ENCODE measurements at places on chromosomes 7 and 10.

DNA sequence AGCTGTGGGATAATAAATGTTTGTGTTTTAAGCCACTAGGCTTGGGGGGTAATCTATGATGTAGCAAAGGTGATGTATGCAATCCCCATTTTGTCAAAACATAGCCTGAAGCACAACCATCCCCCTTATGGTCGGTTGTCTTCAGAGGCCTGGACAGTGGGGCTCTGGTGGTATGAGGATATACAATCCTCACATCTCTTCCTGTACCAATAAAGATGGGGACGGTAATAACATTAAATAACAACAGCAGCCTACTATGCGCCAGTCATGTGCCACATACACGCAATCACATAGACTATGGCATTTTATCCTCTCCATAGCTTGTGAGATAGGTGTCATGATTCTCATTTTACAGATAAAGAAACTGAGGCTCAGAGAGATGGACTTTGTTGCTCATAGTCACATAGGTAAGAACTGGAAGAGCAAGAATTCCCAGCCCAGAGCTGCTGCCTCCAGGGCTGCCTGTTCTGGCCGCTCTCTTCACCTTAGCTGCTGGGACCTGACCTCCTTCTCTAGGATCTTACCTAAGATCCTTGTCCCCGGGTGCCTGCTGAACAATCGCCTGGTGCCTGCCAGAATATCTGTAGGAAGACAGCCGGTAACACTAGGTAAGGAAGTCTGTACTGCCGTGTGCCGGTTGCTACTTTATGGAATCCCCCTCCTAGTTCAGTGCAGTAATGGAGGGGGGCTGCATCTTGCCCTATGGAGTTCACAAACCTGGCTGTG, 108.6 kb downstream of the ARHGAP22 start:
- DNase-seq, result no peak

DNA sequence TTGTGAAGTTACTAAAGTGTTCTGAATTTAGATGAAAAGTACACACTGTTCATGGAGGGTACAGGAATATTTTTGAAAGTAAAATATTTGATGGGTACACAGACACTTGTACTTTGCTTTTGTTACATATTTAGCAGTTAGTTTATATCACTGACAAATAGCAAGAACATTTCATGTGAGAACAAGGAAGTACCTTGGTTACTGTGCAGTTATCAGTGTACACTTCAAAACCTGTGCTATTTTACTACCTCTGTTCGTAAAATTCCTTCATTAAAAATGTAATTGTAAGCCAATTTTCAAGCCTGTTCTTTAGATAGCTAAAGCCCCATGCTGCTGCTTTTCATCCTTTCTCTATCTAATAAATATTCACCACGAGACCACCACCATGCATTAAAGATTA, 39.8 kb upstream of the WASL start:
- DNase-seq, result no peak

DNA sequence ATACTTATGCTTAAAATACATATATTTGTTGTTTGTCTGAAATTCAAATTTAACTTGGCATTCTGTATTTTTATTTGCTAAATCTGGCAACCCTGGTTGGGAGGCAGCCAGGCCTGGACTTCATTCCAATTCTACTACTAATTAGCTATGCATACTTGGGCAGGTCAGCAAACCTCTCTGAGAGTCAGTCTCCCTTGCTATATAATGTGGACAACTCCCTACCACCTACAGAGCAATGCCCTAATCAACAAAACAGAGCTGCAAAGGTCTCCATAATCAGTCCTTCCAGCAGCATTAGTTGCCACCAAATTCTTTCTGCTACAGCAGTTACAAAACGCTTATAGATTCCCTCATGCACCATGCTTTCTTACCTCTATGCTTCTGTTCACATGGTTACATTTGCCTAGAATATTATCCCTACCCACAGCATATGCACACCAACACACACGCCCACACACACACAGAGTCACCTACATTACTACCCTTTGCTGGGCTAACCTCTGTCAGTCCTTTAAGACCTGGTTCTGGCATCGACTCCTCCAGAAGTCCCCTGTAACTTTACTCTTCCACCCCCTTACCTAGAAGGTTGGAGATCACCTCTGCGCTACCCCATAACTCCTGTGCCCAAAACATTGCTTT, 188.7 kb downstream of the FGFR2 start:
- DNase-seq, result no peak

GRCh38 chr10:114729103-114729659, 71.1 kb upstream of the ABLIM1 start:
- no peak for DNase-seq

- DNase-seq, result no peak
Observed at GRCh38 chr10:102230861-102231356, 4.8 kb downstream of the ELOVL3 start.

DNA sequence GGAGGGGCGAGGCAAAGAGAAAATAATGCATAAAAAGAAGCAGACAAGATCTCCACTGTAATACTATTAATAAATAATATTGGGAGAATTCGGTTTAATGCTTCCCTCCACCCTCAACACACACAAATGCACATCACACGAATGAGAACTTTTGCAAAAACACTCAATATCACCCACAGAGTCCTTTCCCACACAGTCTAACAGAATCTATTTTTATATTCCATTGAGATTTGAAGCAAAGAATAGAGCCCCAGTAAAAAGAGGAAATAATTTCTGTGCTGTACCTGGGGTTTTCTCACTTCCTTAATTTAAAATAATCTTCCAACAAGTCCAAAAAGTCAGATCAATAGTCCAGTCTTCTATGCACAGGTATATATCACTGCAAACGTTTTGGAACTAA, 17.0 kb downstream of the PIK3AP1 start:
- no peak for DNase-seq

DNA sequence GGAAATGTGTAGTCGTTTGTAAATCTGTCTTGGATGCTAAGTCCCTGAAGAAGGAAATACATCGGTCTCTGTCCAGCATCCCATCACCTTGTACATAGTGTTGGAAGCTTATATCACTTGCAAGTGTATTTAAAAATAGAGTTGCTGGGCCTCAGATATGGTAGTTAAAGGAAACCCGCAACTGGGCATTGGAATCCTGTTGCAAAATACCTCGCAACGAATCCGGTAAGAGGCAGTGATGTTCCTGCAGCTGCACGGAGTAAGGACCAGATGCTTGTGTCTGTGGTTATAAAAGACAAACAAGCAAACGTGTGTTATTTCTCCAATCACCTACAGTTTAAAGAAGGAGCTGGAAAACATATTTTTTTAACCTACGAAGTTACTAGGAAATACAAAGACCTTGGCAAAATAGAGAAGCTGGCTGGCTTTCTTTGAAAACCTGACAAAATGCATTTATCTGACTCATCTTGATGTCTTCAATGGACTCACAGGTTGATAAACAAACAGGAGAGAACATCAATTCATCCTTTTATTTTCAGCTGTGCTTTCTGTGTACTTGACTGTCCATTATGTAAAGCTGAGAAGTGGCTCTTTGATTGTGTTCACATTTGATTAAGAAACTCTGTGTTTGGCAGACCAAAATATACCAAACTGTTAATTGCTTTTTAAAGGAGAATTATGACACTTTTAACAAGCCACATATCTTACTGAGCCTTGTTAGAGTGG, 326.4 kb downstream of the SFMBT2 start:
- no peak for DNase-seq

GRCh38 chr7:137953043-137953664, 48.7 kb downstream of the CREB3L2 start:
- DNase-seq, result no peak

- no peak for DNase-seq
Observed at GRCh38 chr7:151999424-152000090, 25.9 kb upstream of the GALNT11 start.

- DNase-seq, result no peak
Observed at GRCh38 chr7:7861211-7861633, 107.4 kb upstream of the GLCCI1 start.

GRCh38 chr10:45625879-45626278, 46.7 kb downstream of the ZFAND4 start:
- no peak for DNase-seq

- no peak for DNase-seq
Observed at GRCh38 chr7:154578336-154578735, 424.6 kb downstream of the PAXIP1 start.

DNA sequence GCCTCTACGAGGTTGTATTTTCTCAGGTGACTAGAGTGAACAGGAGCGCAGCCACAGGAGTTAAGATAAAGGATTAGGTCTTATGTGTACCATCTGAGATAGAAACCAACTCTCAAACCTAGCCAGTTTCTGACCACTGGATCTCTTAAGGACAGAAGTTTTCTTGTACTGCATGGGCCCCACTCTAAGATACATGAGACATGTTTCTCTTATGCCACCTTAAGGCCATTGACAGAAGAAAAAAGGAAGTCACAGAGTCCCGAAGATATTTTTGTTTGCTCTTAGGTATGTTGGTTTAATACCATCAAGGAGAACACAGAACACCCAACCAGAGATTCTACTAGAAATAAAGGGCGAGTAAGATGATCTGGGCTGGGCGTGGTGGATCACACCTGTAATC, 335.8 kb downstream of the FRMD4A start:
- DNase-seq, result no peak

DNA sequence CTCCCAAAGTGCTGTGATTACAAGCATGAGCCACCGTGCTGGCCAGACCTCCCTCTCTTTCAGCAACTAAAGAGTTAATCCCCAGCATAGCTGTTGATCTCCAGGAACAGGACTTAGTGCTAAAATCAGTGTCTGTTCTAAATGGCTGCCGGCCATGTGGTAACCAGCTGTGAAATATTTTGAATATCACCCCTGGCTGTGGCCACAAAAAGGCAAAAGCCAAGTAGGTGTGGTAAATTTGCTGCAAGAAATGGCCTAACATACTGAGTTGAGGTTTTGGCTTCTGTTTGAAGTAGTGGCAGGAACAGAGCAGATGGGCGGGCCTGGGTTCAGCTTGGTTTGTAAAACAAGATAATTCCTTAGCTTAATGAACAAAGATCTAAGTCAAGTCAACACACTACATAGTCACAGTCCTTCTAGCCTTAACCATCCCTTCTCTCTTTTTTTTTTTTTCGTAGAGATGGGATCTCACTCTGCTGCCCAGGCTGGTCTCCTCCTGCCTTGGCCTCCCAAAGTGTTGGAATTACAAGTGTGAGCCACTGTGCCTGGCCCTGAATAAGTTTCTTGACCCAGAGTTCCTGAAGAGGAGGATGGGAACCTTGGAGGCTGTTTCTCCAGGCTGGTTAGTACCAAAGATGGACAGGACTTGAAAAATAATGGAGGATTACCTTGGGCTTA, 22.7 kb upstream of the AGFG2 start:
- DNase-seq, result peak; percentile 1

DNA sequence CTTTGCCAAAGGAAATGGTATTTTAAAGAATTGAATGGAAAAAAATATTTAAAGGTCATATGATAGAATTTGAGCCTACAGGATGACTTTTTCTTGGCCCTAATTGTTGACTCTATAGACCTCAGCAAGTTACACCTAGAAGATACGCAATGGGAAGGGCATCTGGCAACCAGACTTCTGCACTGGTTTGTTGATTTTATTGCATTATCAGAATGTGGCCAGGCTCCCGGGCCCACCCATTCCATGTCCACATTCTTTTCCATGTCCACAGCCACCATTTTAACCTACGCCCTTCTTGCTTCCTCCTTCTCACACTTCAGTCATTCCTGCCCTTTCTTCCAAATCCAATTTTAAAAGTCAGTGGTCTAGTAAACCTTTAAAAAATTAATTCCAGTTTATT, 738.4 kb downstream of the SUGCT start:
- DNase-seq, result no peak

DNA sequence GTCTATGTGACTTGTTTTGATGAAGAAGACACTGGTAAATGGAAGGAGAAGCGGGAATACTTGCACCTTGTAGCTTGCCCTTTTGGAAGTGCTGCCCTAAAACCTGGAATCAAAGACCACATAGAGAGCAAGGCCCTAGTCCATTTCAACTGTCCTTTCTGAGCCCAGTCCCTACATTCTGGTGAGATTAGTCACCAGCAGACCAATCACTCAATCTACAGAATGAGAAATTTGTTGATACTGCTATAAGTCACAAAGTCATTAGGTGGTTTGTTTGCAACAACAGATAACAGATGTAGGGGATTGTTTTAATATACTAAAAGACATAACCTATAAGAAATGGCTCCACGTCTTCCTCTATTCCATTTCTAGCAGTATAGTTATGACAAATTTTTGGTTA, 33.6 kb downstream of the WASL start:
- no peak for DNase-seq

GRCh38 chr7:30134611-30135300, at the start of gene MTURN:
MTURN (plus strand) TSS chr7:30134986; CDS start chr7:30135137, 151 bp downstream.
- peak; percentile 73 for DNase-seq

Measured in stimulated activated CD8-positive, alpha-beta memory T cell treated with anti-CD3 and anti-CD28 coated beads, Interleukin-15, amount 100 ng/mL, for 4 hours (primary cell).